ENCODE measurements at places on chromosomes 6 and 20. TPM values are rescaled to one million over a fixed set of nuclear protein-coding genes. Genes with fewer than 3 reads are reported as not detected.

ARFGEF3 gene
- total RNA-seq, result 1.7 TPM

PRDM1 gene
- total RNA-seq, result 3.4 TPM

CFAP61 gene
- total RNA-seq, result 0.22 TPM

OPRL1 gene
- 1.1 TPM for total RNA-seq

PPP1R3G gene
- total RNA-seq, result 2.9 TPM

PNPLA1 gene
- total RNA-seq, result not detected

HCK gene
- not detected for total RNA-seq

KCNK16 gene
- total RNA-seq, result not detected

TOX2 gene
- total RNA-seq, result 1.6 TPM

TBX18 gene
- 3.2 TPM for total RNA-seq

RIPPLY2 gene
- 0.87 TPM for total RNA-seq

MAS1 gene
- not detected for total RNA-seq

ZFAND3 gene
- 32.6 TPM for total RNA-seq

VGLL2 gene
- not detected for total RNA-seq

BTNL2 gene
- not detected for total RNA-seq

KCNK15 gene
- total RNA-seq, result 1.6 TPM

PRDM13 gene
- total RNA-seq, result under 0.01 TPM

GMPR gene
- total RNA-seq, result 8.1 TPM

PTPRK gene
- 79.1 TPM for total RNA-seq

PANK2 gene
- 68.6 TPM for total RNA-seq

Data from uterine smooth muscle cell (primary cell).